ENCODE measurements at places on chromosomes 1 and 21.

DNA sequence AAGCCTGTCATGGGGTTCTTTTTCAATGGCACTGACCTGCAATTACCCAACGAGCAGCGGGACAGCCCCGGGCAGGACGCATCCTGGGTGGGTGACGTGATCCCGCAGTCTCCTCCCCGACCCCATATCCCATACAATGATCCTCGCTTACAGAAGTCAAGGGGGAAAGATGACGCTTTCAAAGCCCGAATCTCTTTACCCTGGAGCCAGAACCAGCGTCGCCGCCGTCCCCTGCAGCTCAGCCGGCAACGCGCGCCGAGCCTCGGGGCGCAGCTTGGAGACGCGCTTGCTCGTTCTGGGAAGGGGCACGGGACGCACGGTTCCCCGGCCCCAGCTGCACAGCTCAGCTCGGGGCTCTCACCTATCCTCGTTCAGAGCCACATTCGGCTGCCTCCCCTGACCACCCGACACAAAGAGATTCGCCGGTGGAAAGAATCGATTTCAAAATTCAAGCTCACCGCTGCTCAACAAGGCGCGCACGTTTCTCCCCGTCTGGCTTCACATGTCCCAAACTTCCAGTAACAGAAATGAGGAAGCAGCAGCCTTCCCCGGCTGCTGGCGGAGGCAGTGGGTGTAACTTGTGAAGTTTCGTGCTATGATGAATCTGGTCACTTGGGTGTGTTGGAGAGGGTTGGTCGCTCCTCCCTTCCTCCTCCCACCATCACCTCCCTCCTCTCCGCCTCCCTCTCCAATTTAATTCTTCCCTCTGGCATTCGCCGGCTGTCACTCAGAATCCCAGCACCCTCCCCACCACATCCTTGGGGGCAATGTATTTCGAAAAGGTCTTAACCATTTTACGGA, at the start of gene TIAM1:
TIAM1 (minus strand) TSS at position 582 of the 801 bp plus-strand sequence. CDS start 77,289 bp downstream, outside the sequence.
- no peak for DNase-seq

GRCh38 chr1:3053986-3054385, 15.0 kb upstream of the PRDM16 start:
- DNase-seq = no peak

GRCh38 chr1:204711947-204712701, 26.6 kb upstream of the LRRN2 start:
- DNase-seq = no peak

- peak; percentile 93 for DNase-seq
Measured at GRCh38 chr1:28886731-28887418, 27.5 kb upstream of the EPB41 start.

GRCh38 chr1:204670152-204670927, 15.2 kb downstream of the LRRN2 start:
- no peak for DNase-seq

DNA sequence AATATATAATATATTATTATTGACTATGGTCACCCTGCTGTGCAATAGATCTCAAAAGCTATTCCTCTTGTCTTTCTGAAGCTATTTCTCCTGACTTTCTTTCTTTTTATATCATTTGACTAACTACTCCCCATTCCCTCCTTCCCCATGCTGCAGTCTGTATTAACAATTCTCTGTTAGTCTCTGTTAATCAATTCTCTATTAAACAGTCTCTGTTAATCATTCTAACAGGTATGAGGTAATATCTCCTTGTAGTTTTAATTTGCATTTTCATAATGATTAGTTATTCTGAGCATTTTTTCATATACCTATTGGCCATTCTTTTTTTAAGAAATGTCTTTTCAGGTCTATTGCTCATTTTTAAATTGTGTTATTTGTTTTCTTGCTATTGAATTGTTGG, 201.0 kb upstream of the B3GALT2 start:
- DNase-seq = no peak

DNA sequence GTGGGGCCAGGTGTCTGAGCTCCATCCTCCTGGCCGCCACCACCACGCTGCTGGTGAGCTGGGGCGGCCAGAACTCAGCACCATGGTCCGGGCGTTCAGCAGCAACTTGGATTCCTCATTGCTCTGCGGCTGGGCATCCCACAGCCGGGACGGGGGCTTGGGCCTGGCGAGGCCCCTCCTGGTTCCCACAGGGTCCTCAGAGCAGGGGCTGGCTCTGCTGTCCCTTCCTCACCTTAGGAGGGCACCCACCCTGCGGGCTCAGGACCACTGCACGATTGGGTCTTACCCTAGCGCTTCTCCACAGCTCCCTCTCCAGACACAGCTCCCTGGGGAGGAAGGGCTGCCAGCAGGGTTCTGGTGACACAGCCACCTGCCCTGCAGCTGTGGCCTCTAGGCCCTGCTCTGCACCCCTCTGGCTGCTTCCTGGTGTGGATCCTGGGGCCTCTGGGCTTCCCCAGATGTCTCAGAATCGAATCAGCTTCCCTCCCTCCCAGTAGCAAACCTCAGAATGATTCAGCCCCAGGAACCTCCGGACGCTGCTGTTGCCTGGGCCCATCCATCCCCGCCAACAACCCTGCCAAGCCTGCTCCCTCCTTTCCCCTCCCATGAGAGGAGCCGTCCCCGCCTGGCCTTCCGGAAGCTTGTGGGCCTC, 25.0 kb downstream of the CRYAA start:
- no peak for DNase-seq

- no peak for DNase-seq
Measured at GRCh38 chr1:58190267-58190988, 356.1 kb downstream of the OMA1 start.
